ENCODE measurements at places on chromosomes 4 and X.

DNA sequence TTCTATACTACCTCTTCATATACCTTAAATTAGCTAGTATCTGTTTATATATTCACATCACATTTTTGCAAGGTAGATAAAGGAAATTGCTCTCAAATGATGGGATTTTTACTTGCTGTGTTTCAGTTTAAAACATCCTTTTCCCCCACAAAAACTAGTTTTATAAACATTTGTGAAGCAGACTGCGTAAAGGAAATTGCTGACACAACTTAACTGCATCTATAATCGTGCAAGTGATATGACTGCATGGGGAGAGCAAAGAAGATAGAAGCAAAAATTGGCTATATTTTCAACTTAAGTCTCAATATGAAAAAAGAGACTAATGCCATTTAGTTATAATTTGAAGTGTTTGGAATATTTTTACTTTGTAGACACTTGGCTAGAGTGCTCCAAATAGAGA is 385.2 kb downstream of the C4orf33 start:
- no peak for DNase-seq

- DNase-seq = no peak
Observed at GRCh38 chr4:71994559-71994958, 37.2 kb upstream of the NPFFR2 start.

- no peak for DNase-seq
Observed at GRCh38 chr4:106160560-106160959, 155.4 kb downstream of the TBCK start.

DNA sequence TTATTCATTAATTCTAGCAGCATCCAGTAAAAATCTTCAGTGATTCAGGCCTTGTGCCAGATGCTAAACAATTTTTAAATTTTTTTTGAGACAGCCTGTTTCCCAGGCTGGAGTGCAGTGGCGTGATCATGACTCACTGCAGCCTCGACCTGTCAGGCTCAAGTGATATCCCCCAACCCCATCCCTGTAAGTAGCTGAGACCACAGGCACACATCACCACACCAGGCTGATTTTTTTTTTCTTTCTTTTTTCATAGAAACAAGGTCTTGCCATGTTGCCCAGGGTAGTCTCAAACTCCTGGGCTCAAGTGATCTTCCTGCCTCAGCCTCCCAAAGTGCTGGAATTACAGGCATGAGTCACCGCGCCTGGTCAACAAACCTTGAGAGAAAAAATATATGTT is 705.5 kb downstream of the ARAP2 start:
- no peak for DNase-seq

GRCh38 chr4:159240687-159241086 is 137.8 kb downstream of the RAPGEF2 start:
- no peak for DNase-seq

DNA sequence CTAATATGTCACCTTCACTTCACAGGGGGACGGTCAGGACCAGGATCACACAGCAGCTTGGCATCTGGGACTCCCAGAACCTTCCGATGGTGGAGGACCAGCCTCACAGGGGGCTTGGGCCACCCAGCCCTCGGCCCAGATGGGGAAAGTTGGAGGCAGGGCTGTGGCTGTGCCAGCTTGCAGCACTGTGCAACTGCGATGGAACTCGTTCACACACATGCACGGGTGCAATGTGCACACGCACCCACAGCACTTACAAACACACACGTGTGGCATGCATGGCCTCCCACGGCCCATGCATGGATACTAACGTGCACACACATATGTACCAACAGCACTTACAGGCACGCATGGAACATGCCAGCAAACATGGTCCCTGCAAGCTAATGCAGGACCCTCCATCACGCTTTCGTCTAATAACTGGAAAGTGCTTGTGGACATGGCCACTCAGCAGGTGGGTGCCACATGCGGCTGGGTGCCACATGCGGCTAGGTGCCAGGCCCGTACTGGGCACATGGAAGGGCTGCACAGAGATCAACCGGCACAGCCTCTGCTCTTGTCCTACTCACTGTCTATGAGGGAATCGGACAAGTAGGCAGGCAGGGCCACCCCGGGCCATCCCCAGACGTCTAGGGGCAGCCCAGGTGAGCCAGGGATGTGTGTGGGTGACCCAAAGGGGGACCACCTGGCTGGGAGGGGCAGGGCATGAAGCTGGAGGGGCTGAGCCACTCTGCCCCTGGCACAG is 63.2 kb downstream of the ADRA2C start:
- no peak for DNase-seq

DNA sequence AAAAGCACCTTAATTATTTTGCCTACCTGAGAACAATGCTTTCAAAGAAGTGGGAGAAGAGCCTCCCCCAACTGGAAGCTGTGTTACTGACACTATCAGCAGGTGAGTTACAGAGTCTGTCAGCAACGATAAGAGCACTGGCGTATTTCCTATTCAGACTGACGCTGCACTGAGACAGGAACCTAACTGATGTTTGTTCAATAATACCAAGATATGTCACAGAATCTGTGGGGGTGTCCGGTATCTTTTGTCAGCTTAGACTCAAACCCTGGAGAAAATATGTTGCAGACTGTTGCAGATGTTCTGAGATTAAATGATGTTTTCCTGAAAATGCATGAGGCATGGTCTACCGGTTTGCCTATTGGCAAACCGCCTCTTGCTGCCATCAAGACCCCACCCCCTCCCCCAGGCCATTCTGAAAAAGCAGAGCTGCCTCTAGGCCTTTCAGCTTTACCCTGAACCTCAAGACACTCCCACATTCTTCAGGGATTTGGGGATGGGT is 115.2 kb upstream of the KIT start:
- no peak for DNase-seq

- DNase-seq = no peak
Observed at GRCh38 chrX:10023821-10024220, 56.7 kb downstream of the CLDN34 start.

- no peak for DNase-seq
Observed at GRCh38 chr4:176806778-176807375, 14.2 kb upstream of the VEGFC start.

- no peak for DNase-seq
Observed at GRCh38 chrX:153905481-153906095, 1.1 kb downstream of the AVPR2 start.

DNA sequence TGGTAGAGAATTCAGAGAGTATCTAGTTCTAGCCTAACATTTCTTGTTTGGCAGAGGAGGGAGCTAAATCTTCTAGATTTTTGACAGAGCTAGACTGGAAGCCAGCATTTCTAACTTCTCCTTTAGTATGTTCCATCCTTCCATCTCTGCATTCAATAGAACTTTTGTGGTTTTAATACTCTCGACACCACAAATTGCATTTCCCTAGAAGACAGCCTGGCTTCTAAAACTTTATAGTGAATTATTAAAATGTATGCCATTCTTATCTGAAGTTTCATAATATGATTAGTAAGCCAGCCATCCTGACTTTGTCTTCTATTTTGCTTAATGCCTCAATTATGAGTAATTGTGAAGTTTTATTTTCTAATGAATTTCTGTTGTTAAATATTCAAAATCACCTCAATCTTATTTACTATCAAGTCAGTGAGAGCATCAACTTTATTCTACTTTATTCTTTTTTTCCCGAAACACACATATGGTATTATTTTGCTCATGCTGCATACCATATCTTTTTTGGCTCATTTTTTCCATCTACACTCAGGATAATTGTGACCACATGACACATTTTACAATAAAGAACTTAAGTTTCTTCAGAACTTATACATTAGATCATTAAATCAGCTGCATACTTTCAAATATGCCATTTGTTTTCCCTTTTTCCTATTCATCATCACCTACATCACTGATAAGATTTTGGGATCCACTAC is 30.2 kb downstream of the EDNRA start:
- DNase-seq = no peak

DNA sequence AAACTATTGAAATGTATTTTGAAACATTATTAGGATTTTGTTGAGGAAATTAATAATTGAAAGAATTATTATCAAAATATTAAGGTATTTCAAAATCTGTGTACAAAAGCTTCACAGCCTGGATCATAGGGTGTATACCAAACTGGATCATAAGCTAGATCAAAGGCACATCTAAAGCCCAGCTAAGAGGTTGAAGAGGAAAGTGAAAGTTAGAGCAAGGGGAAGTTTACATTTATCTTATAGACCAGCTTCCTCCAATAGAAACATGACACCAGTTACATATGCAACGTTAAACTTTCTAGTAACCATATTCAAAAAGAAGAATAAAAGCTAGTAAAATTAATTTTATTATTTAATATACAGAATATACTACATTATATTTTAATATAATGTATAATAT is 227.2 kb upstream of the BMP3 start:
- no peak for DNase-seq

GRCh38 chrX:22699581-22700091 is 300.1 kb upstream of the DDX53 start:
- DNase-seq = no peak

- DNase-seq = no peak
Observed at GRCh38 chr4:70842761-70843435, 3.2 kb upstream of the GRSF1 start.

GRCh38 chrX:39966176-39966575 is 131.6 kb downstream of the BCOR start:
- no peak for DNase-seq

GRCh38 chrX:479273-479981 is 92.7 kb upstream of the PPP2R3B start:
- DNase-seq = no peak

GRCh38 chrX:11242704-11243103 is 50.5 kb upstream of the AMELX start:
- DNase-seq = no peak

GRCh38 chrX:46865281-46865680 is 28.4 kb downstream of the RP2 start:
- no peak for DNase-seq

DNA sequence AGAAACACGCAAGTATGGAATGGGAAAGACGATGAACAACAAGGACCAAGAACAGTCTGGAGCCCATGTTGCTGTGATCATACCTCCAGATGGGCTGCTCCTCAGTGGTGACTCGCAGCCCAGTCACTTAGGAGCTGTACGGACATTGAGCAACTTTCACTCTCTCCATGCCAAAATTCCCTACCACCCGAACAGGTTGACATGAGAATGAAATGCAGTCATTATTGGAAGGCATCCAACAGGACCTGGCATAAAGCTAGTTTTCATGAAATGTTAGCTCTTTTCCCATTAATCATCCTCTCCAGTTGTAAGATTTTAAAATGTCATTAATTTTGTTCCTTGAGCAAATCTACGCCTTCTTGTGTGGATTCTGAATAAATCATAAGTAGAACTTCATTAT is 82.7 kb upstream of the GPM6B start:
- no peak for DNase-seq

DNA sequence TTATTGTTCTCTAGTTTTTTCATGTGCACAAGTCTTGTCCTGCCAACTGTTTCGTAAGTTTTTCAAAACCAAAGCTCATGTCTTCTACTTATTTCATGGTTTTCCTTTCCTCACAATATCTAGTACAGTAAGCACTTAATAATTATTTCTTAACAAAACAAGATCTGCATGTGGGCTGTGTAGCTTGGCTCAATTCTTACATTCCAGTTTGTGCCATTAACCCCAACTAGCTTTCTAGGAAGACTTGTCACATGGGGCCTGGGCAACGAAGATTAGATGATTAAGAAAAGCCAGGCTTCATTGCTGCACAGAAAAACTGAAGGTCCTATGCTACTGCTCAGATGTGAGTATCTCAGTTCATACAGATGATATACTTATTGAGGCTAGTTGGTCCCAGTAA is 155.3 kb upstream of the TEX13A start:
- no peak for DNase-seq

GRCh38 chrX:95040104-95040503 is 1366.1 kb downstream of the FAM133A start:
- DNase-seq = no peak

DNA sequence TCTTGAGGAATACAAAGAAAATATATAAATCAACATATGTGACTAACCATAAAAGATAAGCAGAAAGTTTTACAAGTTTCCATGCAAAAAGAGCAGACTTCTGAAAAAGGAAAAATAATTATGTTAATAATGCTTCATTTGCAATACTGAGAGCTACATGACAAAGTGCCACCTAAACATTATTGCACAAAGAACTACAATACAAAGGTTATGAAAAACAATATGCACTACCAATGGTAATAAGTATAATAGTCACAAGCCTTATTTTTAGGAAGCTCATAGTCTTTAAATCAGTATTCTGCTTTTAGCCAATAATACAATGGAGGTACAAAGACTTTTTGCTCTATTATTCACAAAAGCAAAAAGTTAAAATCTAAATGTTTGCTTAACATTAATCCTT is 411.2 kb downstream of the TLL1 start:
- DNase-seq = no peak

DNA sequence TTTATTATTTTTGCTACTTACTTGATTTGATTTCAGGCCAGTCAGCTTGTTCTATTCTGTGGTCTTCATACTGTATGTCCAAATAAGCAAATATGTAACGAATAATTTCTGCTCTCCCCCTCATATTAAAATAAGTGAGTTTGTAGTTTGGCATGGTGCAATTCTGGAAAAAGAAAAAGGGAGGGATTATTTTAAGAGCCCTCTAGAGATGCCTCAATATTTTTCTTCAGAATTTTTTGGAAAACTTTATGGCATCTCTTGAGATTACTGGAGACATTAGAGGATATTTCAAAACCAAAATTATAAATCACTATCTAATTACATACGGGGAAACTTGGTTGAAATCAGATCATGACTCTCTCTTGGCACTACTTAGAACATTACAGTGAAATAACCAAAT is 8.2 kb downstream of the HPGDS start:
- no peak for DNase-seq

All from stimulated activated CD4-positive, alpha-beta T cell treated with anti-CD3 and anti-CD28 coated beads, Interleukin-4, amount 100 ng/mL, for 48 hours (primary cell).